ENCODE measurements at places on chromosomes 7 and 10.

DNA sequence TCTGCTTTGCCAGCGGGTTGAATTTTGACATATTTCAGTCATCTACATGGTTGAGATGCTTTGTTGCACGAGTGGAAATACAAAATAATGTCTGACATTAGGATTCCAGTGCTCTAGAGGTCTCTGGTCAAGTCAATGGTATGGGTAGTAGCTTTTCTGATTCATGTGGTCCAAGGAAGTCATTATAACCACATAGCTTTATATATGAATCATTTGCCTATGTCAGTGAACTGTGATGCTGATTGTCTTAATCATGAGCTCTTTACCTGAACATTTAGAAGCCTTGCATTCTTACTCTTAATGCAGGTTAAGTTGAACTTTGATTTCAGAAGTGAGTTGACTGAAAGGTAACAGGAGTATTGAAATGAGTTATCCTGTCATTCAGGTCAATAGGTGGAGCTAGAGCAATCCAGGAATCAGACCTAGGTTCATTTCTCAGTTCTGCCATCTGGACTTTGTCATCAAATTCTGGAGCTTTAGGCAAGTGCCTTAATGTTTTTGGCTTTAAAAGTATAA lies 3.3 kb downstream of the MAPK8 start:
- no peak for DNase-seq

DNA sequence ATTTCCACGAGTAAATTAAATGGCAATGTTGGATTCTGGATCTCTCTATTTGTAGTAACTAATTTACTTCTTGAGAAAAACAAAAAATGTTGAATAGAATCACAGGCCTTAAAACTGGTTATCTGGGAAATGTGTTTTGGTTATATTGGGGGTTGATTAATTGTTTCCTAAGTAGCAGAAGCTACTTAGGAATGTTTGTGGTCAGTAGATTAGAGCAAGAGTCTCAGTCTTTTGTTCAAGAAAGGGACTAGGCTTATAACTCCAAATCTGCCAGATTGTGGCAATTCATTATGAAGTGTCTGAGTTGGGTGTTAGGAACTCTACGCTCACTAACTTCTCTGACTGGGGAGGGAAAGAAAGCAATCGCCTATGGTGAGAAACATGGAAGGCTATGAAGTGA lies 244.3 kb upstream of the PHYHIPL start:
- DNase-seq = no peak

GRCh38 chr10:57395923-57396322 lies 871.8 kb downstream of the IPMK start:
- no peak for DNase-seq

- DNase-seq = no peak
Observed at GRCh38 chr10:102627291-102627735, 17.0 kb upstream of the TRIM8 start.

DNA sequence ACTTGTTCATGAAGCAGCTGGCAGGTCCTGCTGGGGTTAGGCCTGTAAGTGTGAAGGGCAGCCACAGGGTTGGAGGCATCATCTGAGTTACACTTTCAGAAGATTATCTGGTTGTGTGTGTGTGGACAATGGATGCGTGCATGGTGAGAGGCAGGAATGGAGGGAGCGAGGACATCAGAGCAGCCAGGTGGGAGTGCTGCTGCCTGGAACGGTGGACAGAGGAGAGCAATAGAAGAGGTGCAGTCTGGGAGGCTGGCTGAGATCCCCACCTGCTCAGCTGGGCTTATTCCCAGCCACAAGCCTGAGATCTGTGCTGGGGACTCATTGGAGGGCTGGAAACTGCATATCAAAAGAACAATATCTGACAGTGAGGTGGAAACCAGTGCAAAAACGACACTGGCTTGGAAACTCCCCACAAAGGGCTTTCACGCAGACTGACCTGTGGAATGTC lies 17.9 kb downstream of the ZNF488 start:
- no peak for DNase-seq

DNA sequence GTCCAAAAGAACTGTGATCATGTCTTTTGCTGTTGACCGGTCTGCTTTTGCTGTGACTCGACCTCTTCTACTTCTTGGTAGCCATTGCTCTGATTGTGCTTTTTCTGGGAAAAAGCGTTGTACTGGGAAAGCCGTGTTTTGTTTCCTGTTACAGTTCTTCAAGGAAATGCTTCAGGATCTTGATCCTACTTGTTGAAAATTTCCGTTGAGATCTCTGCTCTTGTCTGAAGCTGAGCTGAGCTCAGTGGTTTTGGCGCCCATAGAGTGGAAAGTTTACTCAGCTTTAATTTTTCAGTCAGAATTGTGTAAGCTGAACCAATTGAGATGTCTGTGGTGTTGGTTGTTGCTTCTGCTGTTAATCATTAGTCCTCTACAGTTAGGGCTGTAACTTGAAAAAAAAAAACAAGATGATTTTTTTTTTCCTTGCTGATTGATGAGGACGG lies 302.2 kb downstream of the CCDC3 start:
- DNase-seq = no peak

DNA sequence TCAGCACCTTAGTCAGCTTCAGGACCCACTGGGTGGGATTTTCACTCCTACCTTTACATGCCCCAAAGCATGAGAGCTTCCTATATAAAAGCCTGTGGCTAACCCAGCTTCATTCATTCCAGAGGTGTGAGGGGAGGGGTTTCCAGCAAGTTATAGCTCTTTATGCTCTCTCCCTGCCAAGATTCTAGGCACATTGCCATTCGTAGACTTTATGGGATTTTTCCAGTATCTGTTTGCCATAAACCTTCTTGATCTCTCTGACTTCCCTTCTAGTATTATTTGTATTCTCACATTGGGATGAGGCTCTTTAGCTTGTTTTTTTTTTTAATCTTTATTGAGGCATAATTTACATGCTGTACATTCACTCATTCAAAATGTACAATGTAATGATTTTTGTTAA lies 67.5 kb downstream of the POU6F2 start:
- DNase-seq = no peak

GRCh38 chr7:146022776-146023175 lies 93.8 kb upstream of the CNTNAP2 start:
- DNase-seq = no peak

DNA sequence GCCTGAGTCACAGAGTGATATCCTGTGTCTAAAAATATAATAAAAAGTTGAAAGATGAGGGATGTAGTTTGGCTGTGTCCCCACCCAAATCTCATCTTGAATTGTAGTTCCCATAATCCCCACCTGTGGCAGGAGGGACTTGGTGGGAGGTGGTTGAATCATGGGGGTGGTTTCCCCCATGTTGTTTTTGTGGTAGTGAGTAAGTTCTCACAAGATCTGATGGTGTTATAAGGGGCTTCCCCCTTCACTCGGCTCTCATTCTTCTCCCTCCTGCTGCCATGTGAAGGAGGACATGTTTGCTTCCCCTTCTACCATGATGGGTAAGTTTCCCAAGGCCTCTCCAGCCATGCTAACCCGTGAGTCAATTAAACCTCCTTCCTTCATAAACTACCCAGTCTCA lies 25.1 kb upstream of the UBE3C start:
- DNase-seq = no peak

GRCh38 chr10:5698062-5698461 lies 13.4 kb downstream of the TASOR2 start:
- no peak for DNase-seq

DNA sequence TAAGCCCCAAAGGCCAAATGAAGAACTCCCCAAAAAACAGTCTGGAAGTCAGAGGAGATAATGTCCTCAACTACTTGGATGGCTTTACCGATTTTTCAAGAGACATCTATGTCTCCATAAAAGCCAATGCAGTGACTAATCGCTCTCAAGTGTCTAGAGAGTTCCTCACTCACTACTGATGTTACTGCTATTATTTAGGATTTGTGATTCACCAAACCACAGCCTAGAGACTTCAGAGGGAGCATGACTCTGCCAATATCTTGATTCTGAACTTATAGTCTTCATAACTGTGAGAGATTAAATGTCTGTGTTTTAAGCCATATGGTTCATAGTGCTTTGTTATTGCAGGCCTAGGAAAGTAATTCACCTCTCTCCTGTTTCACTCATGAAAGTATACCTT lies 160.2 kb downstream of the IPMK start:
- DNase-seq = no peak

GRCh38 chr7:123979876-123980275 lies 53.0 kb downstream of the TMEM229A start:
- no peak for DNase-seq

GRCh38 chr10:69912589-69912988 lies 110.9 kb downstream of the COL13A1 start:
- no peak for DNase-seq

DNA sequence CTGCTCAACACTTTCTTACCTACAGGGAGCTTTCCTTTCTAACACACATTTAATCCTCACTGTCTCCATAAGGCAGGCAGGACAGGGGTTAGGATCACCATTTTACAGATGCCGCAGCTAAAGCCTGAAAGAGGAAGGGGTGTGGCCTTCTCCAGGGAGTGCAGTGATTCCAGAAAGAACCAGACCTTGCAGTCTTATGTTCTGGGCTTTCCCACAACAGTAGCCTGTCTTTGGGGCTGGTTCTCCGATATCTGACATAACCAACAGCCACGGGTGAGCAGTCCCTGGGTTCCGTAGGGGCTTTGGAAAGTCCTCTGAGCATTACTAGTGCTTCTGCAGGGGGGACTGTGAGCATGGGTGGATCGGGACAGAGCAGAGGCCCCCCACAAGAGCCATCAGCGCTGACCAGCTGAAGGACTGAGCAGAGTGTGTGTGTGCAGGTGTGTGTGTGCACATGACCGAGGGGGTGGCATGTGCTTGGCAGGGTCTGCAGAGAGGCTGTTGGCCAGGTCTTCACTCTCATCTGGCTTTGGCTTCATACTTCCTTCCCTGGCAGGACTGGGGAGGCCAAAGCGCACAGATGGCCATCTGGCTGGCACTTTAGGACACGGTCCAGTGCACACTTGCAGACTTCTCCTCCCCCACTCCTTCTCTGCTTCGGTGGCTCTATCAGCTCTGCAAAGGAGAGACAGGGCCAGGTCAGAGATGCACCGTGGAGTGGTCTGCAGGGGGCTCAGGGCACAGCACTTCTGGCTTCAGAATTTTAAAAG lies 400.3 kb downstream of the RPS24 start:
- no peak for DNase-seq

DNA sequence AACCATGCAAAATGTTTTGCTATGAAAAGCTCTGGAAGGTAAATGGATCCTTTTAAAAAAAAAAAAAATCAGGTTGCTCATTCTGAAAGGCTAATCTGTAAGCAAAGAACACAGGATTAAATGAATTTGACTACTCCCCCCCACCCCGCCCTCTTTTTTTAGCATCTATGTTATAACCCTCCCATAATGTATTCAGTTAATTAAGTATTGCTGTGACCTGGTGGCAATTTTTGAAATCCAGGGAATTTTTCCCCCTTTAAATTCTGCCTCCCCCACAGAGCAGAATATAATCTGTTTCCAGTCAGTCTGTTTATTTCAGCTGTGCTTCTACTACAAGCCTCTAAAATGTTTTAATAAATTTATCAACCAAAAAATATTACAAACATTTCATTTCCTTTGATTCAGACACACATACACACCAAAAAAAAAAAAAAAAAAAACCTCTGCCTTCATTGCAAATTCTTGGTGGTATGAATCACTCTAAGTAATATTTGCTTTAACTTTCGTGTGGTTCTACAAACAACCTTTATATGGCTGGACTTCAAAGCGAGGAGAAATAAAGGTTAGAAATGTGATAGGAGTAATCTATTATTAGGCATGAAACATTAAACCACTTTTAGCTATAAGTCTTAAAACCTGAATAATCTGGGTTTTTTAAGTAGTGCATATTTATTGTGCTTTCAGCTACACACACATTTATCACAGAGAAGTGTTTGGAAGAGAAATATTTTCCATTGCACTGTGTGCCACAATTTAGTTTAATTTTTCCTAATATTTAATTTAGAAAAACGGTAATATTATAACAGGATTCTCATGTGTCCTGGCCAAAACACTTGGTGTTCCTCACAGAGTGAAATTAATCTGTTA lies 64.4 kb upstream of the ARID5B start:
- no peak for DNase-seq

GRCh38 chr10:115572740-115573455 lies 479.7 kb downstream of the ATRNL1 start:
- DNase-seq = no peak

GRCh38 chr7:36407636-36408550 lies 18.2 kb downstream of the ANLN start:
- DNase-seq = no peak

DNA sequence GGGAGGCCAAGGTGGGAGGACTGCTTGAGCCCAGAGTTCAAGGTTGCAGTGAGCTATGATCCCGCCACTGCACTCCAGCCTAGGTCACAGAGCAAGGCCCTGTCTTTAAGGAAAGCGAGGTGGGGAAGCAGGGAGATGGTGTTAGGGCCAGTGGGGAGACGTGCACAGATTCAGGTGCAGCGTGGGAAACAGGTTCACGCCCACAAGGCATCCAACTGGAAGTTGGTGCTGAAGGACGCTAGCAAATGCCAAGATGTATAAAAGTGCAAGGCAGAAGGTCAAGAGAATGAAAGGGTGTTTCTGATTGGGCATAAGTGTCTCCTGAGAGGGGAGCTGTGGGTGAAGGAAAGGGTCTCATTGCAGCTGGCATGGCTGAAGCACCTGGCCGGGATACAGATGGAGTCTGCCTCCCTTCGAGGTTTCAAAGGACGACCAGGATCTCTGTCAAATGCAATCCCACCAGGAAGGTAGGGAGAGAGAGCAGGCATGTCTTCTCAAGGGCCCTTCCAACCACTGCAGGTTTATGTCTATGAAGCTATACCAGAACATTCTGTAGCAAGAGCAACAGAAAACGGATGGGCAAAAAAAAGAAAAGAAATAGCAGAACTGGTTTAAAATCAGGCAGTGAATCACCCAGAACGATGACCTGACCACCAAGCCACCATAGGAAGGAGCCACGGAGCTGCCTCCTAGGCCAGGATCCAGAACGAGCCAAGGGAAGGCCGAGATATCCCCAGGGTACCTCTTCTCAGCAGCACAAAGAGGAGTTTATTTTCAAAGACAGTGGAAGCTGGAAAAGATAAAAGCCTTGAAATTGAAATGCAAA lies 43.2 kb downstream of the GSDME start:
- DNase-seq = no peak

GRCh38 chr10:50561816-50562215 lies 61.9 kb downstream of the SGMS1 start:
- no peak for DNase-seq

DNA sequence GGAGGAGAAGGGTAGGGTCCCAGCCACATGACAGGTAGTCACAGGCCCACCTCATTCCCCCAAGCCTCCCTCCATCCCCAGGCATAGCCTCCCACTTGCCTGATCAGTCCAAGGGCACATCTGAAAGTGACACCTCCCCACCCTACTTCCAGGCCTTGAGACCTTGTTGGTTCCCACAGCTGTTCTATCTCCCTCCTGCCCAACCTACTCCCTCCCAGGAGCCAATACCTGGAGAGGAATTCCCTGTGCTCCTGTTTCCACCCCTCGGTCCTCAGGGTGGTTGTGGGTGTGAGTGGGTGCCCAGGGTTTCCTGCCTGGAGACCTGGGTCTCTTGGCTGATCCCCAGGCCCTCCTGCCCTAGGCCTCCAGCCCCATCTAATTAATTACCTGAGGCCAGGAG lies 11.6 kb upstream of the IMPDH1 start:
- no peak for DNase-seq

DNA sequence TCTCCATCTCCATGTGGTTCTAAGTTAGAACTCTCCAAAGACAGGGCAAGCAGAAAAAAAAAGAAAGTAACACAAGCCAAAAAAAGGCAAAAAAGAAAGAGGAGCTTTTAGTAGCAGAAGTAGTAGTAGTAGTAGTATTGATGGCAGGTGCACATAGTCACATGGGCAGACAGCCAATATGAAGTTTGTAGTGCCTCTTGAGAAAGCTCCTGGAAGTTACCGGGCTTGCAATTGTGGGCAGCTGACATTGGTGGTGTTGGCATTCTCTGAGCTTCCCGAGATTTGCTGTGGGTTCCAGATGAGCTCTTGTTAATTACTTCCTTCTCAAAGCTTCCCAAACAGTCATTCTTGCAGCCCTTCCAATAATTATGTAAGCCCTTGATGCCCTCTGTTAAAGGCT lies 1128.5 kb downstream of the TYW1 start:
- DNase-seq = no peak
